ENCODE measurements at places on chromosomes 3 and 15.

DNA sequence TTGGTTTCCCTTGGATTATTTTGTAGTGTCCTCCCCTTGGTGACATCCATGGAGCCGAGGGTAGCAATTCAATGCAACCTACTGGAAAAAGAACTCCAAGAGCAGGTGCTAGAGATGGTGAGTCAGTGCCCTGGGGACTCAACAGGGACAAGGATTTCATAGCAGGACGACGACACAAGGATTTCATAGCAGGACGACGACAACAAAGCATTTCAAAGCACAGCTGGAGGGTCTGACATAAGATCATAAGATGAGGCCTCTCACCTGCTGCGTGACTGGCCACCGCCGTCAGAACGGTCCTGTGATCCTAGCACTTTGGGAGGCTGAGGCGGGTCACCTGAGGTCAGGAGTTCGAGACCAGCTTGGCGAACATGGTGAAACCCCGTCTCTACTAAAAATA, 22.5 kb downstream of the NRROS start:
- no peak for DNase-seq

- peak; percentile 46 for DNase-seq
These were observed 1.1 kb upstream of the SUCLG2 start for GRCh38 chr3:67655364-67656121.

DNA sequence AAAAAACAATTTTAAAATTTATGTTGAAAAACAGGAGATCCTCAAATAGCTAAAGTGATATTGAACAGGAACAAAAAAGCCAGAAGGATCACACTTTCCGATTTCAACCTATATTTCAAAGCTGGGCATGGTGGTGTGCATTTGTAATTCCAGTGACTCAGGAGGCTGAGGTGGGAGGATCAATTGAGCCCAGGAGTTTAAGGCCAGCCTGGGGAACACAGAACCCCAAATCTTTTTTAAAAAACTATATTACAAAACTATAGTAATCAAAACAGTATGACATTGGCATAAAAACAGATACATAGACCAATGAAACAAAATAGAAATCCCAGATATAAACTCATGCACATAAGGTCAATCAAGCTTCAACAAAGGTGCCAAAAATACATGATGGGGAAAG, 68.4 kb downstream of the MEX3B start:
- DNase-seq = no peak

DNA sequence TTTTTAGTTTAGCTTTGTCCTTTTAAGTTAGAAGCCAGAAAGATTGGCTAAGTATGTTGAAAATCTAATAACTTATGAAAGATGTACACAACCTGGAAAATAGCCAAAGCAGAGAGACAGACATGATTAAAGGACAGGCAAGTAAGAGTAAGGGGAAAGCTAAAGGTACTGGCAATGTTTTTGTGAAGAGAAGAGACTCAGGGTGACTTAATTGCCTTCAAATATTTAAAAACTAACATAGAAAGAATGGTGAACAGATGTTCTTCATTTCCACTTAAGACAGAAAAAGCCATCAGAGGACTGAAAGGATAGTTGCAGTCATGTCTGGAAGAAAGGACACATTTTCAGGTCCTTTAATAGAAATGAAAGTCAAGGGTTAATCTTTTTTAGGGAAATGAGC, 68.8 kb downstream of the ZNF385D start:
- no peak for DNase-seq

DNA sequence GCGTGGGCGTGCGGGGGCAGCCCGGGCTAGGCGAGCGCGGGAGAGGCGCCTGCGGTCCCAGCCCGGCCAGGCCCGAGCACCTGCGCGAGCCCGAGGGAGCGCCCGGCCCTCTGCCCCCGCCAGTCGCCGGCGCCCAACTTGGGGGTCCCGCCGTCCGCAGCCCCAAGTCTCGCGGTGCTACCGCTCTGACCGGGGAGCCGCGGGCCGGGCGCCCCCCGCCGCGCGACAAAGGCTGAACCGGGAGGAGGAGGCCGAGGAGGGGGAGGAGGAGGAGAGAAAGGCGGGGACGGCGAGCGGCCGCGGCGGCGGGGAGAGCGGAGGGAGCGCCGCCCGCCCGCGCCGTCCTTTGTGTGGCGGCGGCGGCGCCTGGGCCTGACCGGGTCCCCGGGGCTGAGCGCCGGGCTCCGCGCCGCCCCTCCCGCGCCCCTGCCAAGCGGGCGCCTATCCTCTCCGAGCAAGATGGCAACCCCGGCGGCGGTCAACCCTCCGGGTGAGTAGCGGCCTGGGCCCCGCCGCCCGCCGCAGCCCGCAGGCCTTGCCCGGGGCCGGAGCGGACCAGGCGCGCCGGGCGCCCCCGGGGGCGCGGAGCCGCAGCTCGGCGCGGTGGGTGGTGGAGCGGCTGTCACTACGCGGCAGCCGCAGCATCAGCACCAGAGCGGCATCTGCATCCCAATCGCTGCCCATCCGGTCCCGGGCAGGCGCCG, at the start of gene ARNT2:
Gene ARNT2 (plus strand): TSS at position 326 of the 704 bp plus-strand sequence. CDS start 134 bp downstream, at position 460.
- no peak for DNase-seq

GRCh38 chr15:100770661-100771584, 108.7 kb upstream of the ALDH1A3 start:
- no peak for DNase-seq

DNA sequence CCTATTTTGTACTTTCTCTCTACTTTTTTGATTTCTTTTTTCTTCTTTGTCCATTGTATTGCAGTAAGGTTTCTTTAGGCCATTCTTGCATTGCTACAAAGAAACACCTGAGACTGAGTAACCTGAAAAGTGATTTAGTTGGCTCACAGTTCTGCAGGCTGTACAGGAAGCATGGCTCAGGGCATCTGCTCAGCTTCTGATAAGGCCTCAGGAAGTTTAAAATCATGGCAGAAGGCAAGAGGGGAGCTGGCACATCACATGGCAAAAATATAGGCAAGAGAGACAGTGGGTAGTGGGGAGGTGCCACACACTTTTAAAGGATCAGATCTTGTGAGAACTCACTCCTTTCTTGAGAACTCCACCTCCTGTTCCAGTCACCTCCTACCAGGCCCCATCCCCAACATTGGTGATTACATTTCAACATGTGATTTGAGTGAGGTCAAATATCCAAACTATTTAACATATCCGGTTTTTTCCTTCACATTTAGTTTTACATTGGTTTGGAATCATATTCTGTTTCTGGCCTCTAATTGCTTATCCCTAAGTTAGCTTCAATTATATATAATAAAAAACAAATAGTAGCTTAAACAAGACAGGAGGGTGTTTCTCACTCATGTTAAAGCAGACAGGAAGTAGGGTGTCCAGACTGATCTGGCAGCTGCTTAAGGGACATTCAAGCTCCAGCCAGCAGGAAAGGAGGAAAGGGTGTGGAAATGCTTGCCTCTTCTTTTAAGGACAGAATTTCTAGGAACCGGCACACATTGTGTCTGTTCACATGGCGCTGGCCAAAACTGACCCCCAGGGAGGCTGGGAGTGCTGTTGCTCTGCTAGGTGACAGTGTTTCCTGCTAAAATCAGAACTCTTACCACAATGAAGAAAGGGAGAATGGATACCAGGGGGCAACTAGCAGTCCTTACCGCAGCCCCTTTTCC, 28.8 kb upstream of the SKOR1 start:
- DNase-seq = no peak

DNA sequence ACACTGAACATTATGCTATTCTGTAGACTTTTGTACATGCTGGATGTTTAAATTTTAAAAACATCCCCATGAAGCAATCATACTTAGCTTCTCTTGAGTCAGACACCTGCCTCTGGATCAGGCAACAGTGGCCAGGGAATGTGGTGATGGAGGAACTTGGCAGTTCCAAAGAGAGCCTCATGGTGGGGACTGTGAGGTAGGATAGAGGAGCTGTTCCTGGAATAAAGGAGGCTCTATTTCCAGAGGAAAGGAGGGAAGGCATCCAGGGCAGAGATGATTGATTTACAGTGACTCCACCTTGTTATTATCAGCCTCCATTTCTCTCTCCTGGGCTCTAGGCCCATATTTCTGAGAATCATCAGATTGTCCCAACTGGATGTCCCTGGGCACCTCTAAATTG, 35.0 kb upstream of the ABHD17C start:
- DNase-seq = no peak

GRCh38 chr3:108907194-108907593, 46.5 kb downstream of the GUCA1C start:
- DNase-seq = no peak

- DNase-seq = no peak
These were observed 423.6 kb downstream of the OTOL1 start for GRCh38 chr3:161920196-161920595.

- no peak for DNase-seq
These were observed 1065.1 kb downstream of the AGBL1 start for GRCh38 chr15:87144775-87145174.

- no peak for DNase-seq
These were observed 74.3 kb downstream of the DCUN1D1 start for GRCh38 chr3:182906036-182906435.

DNA sequence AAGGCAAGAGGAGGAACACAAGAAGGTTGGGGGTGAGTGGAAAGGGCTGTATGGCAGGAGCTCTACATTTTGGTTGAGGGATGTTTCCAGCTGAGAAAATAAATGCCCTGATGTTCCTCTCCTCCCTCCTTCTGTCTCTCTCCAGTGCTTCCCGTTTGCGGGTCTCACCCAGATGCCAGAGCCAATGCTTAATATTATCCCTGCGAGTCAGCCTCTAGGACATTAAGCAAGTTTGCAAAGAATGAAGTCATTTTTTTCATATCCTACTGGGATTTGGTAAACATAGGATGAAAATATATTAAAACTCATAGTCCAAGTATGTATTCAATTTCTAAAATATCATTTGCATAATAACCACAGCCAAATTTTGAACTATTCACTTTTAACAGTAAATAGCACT, 295.9 kb downstream of the CADM2 start:
- DNase-seq = no peak

- DNase-seq = no peak
These were observed 23.4 kb downstream of the RAB5A start for GRCh38 chr3:19970327-19970726.

Data from activated CD4-positive, alpha-beta T cell treated with anti-CD3 and anti-CD28 coated beads, Interleukin-2, amount 50 U/mL, for 4 hours (primary cell).